Psoas muscle (tissue), 8 donors: ENCODE measurements at places on chromosomes 3 and 15.

GRCh38 chr3:45011756-45012508 lies 14.2 kb upstream of the CLEC3B start:
- peak; percentile 71 for DNase-seq
- H3K36me3 ChIP-seq = peaks cover 31% of the 10 kb centered on the region
- H3K27ac ChIP-seq = peak overlapping the region; percentile 72

DNA sequence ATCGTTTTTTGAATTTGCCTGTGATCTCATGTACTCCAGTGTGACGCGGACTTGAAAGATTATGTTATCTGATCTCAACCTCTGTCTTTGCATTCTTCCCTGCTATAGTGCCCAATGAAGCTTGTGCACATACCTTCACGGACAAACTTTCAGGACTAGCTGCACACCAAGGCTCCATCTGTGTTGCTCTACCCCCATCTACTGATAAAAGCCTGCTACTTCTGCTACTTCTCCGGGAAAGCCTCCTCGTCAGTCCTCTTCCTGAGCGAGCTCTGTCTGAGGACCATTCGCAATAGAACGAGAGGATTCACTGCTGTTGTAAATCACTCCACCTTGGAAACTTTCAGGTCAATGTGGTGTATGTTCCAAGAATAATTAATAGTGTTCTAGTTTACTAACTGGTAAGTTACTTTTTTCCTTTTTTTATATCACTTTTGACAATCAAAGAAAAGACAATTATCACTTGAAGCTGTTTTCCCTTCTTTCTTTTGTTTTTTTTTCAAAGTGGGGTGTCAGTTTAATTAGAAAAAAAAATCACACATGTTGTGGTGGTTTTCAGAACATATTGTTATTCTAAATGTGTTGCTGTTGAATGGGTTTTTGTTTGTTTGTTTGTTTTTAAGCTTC lies 217.6 kb downstream of the ARRDC4 start:
- H3K4me3 ChIP-seq = no peak overlapping the region
- H3K27ac ChIP-seq = no peak overlapping the region
- H3K27me3 ChIP-seq = peaks cover 3% of the 10 kb centered on the region
- no peaks in the 10 kb centered on the region for H3K36me3 ChIP-seq
- no peak for DNase-seq
- H3K4me1 ChIP-seq = no peaks in the 10 kb centered on the region

DNA sequence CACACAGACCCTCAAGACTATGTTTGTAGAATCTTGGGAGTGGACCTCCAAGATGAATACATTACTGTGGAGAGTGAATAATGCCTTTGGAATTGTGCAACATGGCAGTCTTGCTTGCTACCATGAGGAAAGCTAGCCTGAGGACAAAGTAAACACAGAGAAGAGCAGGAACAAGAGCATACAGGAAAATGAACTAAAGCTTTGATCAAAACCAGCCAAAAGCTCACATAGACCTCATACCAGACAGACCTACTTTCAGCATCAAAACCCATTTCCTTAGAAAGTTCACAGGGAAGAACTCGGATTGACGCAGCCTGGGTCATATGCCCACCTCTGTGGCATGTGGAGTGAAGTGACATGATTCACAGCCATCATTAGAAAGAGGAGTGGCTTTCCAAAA lies 3.3 kb upstream of the RAB8B start:
- H3K36me3 ChIP-seq = no peaks in the 10 kb centered on the region
- H3K4me1 ChIP-seq = peaks cover 15% of the 10 kb centered on the region
- no peak overlapping the region for H3K27ac ChIP-seq
- H3K27me3 ChIP-seq = no peaks in the 10 kb centered on the region
- H3K4me3 ChIP-seq = no peak overlapping the region

- H3K4me3 ChIP-seq = no peak overlapping the region
- H3K36me3 ChIP-seq = peaks cover under 1% of the 10 kb centered on the region
- H3K4me1 ChIP-seq = peaks cover 4% of the 10 kb centered on the region
- peak; percentile 69 for DNase-seq
- no peaks in the 10 kb centered on the region for H3K27me3 ChIP-seq
Observed at GRCh38 chr3:52498137-52499054, 3.3 kb downstream of the STAB1 start.

DNA sequence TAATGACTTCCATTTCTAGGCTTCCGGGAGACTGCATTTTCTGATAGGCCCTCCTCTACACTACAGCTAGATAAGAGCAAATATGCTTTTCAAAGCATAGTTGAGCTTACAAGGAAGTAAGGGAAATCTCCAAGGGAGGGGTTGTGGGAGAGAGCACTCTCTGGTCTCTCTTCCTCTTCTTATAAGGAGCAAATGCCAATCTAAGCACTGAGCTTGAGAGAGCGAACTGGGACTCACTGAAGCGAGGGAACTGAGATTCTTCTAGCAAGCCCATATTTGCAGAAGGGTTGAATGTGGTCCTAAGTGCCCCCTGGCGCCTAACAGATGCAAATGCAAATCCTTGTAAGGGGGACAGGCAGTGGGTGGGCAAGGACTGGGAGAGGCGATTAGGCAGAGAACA lies 164.8 kb downstream of the ERC2 start:
- peaks cover 2% of the 10 kb centered on the region for H3K27me3 ChIP-seq
- no peak overlapping the region for H3K27ac ChIP-seq
- DNase-seq = no peak
- H3K36me3 ChIP-seq = no peaks in the 10 kb centered on the region
- H3K4me1 ChIP-seq = no peaks in the 10 kb centered on the region

GRCh38 chr3:95210878-95211277 lies 1148.0 kb downstream of the NSUN3 start:
- no peaks in the 10 kb centered on the region for H3K36me3 ChIP-seq
- H3K4me3 ChIP-seq = no peak overlapping the region
- no peak for DNase-seq
- no peak overlapping the region for H3K27ac ChIP-seq
- H3K4me1 ChIP-seq = no peaks in the 10 kb centered on the region
- no peaks in the 10 kb centered on the region for H3K27me3 ChIP-seq

DNA sequence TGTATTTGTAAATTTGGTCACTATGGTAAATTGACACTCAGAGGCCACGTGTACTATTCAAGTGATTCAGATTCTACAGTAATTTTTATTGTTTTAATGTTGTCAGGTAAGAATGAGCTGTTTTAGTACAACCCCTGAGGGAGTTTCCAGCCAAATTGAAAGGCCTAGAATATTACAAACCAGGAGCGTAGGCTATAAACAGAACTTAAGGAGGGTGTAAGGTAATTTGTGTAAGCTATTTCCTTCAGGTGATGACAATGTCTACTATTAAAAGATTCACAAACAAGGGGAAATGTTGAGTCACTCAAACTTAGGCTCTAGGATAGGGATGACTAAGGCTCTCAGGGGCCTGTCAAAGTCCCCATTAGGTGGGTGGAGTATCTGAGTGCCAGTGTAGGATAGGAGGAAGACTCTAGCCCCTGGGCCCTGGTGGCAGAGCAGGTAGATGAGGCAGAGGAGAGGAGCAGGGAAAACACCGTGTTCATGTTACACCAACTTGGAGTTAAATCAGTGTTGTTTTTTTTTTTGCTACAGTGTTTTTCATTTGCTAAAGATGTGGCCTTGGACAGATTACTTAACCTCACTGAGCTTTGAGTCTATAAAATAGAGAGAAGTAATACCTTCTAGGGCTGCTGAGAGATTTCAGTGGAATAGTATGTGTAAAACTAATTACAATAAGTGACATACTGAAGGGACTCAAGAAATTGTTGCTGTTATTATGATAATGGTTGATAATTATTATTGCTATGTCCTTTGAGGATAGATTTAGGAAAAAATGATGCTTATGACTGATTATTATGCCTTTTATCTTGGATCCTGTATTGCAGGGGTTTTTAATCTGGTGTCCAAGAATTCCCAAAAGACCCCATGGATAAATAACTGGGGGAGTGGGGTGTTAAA lies 10.3 kb downstream of the TM4SF1 start:
- H3K4me1 ChIP-seq = peaks cover 15% of the 10 kb centered on the region
- peak overlapping the region; percentile 62 for H3K27ac ChIP-seq
- DNase-seq = no peak

DNA sequence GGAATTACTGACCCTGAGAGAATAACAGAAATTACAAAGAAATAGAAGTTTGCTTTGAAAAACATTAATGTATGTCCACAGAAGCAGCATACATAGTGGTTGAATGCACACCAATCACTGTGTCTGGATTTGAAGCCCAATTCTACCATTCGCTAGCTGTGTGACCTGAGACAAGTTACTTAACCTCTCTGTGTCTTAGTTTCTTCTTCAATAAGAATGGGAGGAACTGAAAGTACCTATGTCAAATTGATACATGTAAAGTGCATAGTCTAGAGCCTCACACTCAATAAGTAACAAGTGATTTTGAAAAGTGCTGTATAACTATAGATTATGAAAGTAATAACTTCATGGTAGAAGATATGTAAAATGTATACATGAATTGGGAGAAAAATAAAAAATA lies 457.8 kb downstream of the FOXP1 start:
- no peak overlapping the region for H3K4me3 ChIP-seq
- H3K27ac ChIP-seq = no peak overlapping the region
- H3K4me1 ChIP-seq = peaks cover 12% of the 10 kb centered on the region
- no peaks in the 10 kb centered on the region for H3K36me3 ChIP-seq
- H3K27me3 ChIP-seq = no peaks in the 10 kb centered on the region

- H3K4me3 ChIP-seq = no peak overlapping the region
- peaks cover 28% of the 10 kb centered on the region for H3K4me1 ChIP-seq
- H3K27me3 ChIP-seq = no peaks in the 10 kb centered on the region
- peak overlapping the region; percentile 68 for H3K27ac ChIP-seq
- H3K36me3 ChIP-seq = peaks cover 49% of the 10 kb centered on the region
Observed at GRCh38 chr3:48748754-48749153, 31.7 kb upstream of the IP6K2 start.

GRCh38 chr3:153330901-153331300 lies 168.9 kb downstream of the RAP2B start:
- no peak overlapping the region for H3K27ac ChIP-seq
- no peak overlapping the region for H3K4me3 ChIP-seq
- no peaks in the 10 kb centered on the region for H3K36me3 ChIP-seq
- no peaks in the 10 kb centered on the region for H3K27me3 ChIP-seq
- DNase-seq = no peak
- H3K4me1 ChIP-seq = no peaks in the 10 kb centered on the region

DNA sequence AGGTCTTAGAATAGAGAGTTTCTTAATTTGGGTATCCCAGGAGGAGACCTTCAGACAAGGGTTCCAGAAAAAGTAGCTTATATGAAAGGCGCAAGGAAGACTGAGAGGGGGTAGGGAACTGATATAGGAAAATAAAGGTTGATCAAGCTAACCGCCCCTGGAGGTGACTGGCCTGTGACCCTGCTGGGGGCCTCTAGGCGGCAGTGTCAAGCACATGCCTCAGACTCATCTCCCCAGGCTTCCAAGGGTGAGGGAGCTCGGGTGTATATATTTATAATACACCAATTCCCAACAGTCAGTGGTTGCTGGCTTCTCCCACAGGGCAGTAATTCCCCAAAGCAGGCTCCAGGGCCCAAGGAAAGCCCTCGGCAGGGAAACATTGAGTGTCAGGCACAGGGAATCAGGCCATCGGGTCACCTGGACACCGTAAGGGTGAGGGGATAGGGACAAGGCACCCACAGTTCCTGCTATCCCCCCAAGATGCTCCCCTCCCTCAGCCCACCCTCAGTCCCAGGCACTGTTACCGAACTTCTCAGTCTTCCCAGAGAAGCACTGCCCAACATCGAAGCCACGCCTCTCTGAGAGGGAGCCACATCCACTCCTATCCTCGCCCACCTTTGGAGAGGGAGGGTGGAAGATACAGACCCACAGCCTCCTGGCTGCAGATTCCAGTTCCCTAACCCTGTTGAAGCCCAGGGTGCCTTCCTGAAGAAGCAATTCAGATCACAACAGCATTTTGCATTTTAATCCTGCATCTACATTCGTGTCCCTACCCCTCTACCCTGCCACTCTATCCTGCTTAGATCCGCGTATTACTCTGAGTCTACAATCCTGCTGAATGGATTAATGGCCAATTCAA lies 19.5 kb upstream of the CAV3 start:
- no peaks in the 10 kb centered on the region for H3K27me3 ChIP-seq
- H3K4me1 ChIP-seq = peaks cover 9% of the 10 kb centered on the region
- no peaks in the 10 kb centered on the region for H3K36me3 ChIP-seq
- no peak overlapping the region for H3K4me3 ChIP-seq

DNA sequence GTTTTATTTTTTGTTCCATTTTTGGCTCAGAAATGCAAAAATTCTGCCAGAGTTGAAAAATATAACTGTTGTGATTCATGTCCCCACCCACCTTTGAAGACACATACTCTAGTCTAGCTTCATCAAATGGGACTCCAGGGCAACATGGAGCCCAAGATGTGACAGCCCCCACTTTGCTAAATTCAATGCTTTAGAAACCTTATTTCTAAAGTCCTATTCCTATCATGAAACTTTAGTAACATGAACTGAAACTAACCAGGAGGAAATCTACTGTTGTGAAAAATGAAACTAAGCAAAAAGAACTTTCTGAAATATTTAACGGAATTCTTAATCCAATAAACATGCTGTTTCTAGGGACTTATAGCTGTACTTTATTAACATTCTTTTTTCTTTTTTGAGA lies 20.3 kb downstream of the UBP1 start:
- no peak overlapping the region for H3K27ac ChIP-seq
- H3K36me3 ChIP-seq = peaks cover 61% of the 10 kb centered on the region
- peaks cover 14% of the 10 kb centered on the region for H3K4me1 ChIP-seq
- H3K27me3 ChIP-seq = no peaks in the 10 kb centered on the region

- H3K27me3 ChIP-seq = no peaks in the 10 kb centered on the region
- peak overlapping the region; percentile 88 for H3K27ac ChIP-seq
- H3K36me3 ChIP-seq = no peaks in the 10 kb centered on the region
- H3K4me3 ChIP-seq = no peak overlapping the region
Observed at GRCh38 chr3:136074546-136075170, 109.1 kb downstream of the PPP2R3A start.

- H3K27ac ChIP-seq = no peak overlapping the region
- H3K4me1 ChIP-seq = no peaks in the 10 kb centered on the region
- H3K27me3 ChIP-seq = no peaks in the 10 kb centered on the region
- no peak for DNase-seq
- H3K36me3 ChIP-seq = peaks cover 11% of the 10 kb centered on the region
Observed at GRCh38 chr3:38120693-38121450, 16.1 kb downstream of the ACAA1 start.
